Activated naive CD4-positive, alpha-beta T cell treated with anti-CD3 and anti-CD28 coated beads, Interleukin-2, amount 10 ng/mL, durations not matched to agents 7 days and 5 days (primary cell): ENCODE measurements at places on chromosomes 6 and 20.

GRCh38 chr20:7856756-7857155 is 83.5 kb downstream of the HAO1 start:
- no peak for DNase-seq

- no peak for DNase-seq
Observed at GRCh38 chr20:36519944-36520343, 21.4 kb upstream of the MYL9 start.

DNA sequence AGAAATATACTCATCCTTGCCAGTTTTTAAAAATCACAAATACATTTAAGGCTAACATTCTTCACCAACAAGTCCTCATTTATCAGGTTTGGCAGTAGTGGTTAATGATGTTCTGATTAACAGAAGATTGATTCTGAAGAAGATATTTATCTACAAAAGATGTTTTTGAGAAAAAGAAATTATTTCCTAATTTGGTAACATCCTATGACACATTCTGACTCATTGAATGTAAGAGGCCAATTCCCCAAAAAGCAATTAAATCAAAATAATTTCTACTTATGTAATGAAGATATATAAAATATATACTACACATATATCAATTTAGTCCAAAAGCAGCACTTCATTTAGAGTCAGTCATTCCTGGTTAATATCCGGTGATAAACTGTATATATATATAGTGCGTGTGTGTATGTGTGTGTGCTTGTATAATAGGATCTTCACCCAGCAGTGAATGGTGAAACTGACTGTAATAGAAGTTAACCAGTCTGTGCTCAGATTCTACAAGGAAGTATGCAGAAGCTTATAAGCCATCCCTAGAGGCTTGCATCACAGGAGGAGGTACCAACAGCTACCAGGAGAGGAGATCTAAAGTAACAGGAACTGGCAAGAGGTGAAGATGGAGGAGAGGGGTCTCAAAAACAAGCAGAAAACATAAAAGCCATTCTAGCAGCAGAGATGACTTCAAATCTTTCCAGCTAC is 82.9 kb upstream of the MARCKS start:
- no peak for DNase-seq

DNA sequence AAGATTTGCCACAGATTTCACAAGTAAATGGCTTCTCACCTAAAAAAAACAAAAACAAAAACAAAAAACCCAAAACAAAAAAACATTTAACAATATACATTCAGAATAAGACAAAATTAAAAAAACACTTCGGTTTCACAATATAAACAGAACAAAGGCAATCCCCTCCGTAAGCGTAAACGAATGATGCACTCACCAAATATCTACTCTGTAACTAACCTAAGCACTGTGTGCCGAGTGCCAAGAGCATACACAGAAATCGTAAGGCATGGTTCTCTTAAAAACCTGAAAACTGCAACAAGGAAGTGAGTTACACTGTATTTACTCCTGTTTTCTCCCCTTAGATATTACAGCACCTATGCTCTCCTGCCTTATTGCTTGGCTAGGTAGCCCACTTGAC is 12.1 kb upstream of the MICAL1 start:
- DNase-seq, result no peak

- DNase-seq, result no peak
Observed at GRCh38 chr6:118939683-118940082, 4.7 kb upstream of the MCM9 start.

GRCh38 chr6:25219917-25220278 is 59.3 kb upstream of the CARMIL1 start:
- DNase-seq, result no peak

DNA sequence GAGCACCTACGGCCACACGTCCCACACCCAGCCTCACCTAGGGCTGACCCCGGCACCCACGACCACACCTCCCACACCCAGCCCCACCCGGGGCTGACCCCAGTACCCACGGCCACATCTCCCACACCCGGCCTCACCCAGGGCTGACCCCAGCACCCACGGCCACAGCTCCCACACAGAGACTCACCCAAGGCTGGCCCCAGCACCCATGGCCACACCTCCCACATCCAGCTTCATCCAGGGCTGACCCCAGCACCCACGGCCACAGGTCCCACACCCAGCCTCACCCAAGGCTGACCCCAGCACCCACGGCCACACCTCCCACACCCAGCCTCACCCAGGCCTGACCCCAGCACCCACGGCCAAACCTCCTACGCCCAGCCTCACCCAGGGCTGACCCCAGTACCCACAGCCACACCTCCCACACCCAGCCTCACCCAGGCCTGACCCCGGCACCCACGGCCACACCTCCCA is 36.7 kb downstream of the NINL start:
- no peak for DNase-seq
